ENCODE measurements at places on chromosomes 6 and 20.

GRCh38 chr20:61830241-61830930, 235.3 kb downstream of the TAF4 start:
- DNase-seq: no peak

DNA sequence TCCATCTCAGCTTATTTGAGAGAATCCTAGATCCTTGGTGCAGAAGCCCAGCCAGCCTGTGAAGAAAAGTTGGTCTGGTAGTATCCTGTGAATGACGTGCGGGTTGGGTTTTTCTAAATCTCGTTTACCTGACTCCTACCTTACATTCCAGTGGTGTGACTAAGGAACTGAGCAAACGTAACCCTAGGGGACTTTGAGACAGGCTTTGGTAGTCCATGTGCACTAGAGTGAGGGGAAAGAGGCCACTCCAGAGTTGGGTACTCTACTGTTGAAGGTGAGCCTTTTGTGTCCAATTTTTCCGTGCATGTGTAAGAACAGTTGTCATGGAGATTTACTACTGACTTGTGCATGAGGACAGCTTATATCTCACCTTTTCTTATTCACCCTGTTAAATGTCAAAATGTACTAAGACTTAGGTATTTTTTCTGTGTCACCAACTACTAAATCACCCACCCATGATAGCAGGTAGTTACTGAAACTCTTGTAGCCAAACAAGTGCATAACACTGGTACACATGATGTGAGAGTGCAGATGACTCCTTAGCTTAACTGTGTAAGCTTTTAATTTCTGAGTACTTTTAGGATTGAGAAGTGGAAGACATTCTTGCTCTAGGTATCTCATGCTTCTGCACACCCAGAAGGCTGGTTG, 26.3 kb upstream of the PLCG1 start:
- DNase-seq: no peak

GRCh38 chr6:75431379-75431778, 62.2 kb downstream of the FILIP1 start:
- peak; percentile 62 for DNase-seq

DNA sequence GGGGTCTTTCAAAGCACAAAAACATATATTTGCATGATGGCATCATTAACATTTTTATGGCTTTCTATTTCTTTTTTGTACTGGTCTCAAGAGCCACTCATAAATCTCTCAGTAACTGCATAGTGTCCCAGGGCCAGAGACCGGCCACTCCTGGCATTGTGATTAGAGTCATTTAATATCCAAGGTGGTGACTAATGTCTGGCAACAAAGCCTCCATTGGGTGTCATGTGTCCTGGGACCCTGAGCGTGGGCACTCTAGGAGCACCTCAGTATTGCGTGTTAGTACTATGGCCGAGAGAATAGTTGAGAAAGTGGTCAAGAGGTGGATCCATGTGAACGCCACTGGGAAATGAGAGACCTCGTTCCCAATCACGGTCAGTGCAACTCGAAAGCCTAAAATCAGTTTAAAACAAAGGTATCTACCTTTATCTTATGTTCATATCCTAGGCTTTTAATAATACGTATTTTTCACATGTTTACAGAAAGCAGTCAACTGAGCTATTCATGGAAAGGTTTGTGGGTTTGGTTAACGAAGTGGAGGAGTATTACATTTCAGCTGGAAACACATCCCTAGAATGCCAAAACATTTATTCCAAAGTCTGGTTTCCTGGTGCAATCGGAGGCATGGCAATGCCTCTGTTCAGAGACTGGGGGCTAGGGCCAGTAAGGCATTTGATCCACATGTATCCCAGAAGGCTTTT, 2.7 kb upstream of the ESR1 start:
- no peak for DNase-seq

- DNase-seq: no peak
These were observed 413 bp downstream of the PTPRA start for GRCh38 chr20:2873747-2874041.

DNA sequence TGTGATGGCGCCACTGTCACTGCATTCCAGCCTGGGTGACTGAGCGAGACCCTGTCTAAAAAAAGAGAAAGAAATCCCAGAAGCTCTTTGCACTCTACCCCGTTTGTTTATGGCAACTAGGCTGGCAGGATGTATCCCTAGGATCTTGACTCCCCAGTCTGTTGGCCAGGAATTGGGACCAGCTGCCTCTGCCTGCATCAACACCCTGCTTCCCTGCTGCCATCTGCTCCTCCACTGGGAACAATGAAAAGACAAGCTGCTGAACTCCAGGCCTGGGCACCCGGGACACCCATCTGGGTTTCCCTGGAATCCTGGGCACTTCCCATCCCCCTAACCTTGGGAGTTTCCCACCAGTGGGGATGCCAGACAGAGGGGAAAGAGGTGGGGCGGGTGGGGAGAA, 64.9 kb downstream of the CPNE5 start:
- DNase-seq: no peak

- DNase-seq: no peak
These were observed 154.7 kb upstream of the RIN2 start for GRCh38 chr20:19603376-19603750.

- DNase-seq: peak; percentile 95
These were observed 11.5 kb downstream of the SDC4 start for GRCh38 chr20:45336530-45337366.

DNA sequence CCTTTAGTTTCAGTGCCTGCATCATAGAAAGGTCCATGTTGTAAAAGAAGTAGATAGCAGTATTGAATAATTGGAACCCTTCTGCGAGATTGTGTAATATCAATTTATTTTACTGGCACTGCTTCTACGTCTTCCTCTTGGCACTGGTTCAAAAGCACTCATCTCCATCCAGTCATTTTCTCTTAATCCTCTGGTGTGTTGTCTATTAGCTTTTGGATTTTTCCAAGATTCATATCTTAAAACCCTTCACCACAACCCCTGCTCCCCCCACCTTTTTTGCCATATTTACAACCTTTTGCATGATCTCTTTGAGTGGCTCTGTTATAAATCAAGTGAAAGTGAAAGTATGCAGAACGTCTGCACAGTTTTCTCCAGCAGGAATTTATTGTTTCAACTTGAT, 76.6 kb upstream of the HSF2 start:
- peak; percentile 36 for DNase-seq

GRCh38 chr20:33851842-33852466, 40.8 kb downstream of the CHMP4B start:
- no peak for DNase-seq

- DNase-seq: no peak
These were observed 80.2 kb downstream of the GRM4 start for GRCh38 chr6:34065466-34066217.

GRCh38 chr20:39298121-39298520, 336.0 kb downstream of the DHX35 start:
- DNase-seq: no peak

- DNase-seq: peak; percentile 20
These were observed 177.9 kb upstream of the ZNF184 start for GRCh38 chr6:27650620-27651370.

DNA sequence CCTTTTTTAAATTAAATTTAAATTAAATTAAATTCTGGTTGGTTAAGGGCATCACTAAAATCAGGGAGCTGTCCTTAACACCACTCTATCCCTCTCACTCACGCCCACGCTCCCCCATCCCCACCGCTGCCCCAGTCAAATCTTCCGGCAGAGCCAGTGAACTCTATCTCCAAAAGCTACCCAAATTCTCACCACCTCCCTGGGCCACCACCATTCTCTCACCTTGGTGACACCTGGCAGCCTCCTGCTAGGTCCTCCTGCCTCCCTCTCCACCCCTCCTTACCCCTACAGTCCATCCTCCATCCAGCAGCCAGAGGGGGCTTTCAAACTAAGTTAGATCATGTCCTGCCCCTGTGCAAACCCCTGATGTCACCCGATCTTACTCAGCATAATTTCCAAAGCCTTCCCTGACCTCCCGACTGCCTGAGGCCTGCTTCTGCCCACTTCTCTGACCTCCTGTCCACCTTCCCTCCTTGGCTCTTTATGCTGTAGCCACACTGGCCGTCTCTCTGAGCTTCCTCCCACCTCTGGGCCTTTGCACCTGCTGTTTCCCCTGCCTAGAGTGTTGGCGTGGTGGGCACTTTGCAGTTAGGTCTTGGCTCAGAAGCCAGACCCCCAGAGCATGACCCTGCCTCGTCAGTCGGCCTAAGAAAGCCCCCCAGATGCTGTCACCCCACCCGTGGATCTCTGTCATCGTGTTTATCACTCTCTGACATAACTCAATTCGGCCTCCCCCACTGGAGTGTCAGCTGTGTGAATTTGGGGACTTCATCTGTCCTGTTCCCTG, 24.7 kb downstream of the PTGIS start:
- no peak for DNase-seq

GRCh38 chr20:57559289-57559634, 1.6 kb upstream of the PCK1 start:
- no peak for DNase-seq

DNA sequence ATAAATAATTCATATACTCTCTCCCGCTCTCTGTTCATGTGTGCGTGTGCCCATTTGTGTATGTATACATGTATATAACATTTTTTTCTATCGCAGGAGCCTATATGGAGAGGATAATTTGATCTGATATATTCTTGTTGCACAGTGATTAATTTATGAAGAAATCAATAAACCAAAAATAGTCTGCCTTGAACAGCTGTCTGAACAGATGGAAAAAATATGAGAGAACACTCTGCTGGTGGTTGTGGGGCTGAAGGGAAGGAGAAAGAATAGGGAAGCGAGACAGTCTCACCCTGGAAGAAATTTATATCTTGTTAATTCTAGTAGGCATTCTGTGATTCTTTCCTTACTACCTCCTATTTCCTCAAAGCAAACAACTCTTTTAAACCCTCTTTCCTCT, 96.6 kb upstream of the B3GAT2 start:
- DNase-seq: no peak

- no peak for DNase-seq
These were observed 238.9 kb downstream of the TBC1D7 start for GRCh38 chr6:13089296-13089994.

GRCh38 chr6:164108869-164109769, 694.6 kb downstream of the QKI start:
- DNase-seq: peak; percentile 1

DNA sequence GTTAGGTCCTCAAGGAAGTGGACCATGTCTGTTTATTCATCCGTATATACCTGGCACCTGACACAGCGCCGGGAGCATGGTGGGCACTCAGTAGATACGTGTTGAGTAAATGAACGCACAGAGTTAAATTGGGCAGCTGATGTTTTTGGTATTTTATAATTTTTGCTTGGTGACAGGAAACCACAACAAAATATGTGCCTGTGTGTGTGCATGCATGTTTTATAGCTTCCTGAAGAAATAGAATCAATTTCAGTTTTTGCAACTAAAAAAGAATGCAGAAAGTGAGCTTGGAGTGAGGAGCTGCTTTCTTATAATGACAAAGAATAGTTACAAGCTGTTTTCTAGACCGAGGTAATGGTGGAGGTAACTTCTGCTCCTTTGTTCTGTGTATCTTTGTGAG, 91.4 kb downstream of the PLCB4 start:
- DNase-seq: peak; percentile 53

DNA sequence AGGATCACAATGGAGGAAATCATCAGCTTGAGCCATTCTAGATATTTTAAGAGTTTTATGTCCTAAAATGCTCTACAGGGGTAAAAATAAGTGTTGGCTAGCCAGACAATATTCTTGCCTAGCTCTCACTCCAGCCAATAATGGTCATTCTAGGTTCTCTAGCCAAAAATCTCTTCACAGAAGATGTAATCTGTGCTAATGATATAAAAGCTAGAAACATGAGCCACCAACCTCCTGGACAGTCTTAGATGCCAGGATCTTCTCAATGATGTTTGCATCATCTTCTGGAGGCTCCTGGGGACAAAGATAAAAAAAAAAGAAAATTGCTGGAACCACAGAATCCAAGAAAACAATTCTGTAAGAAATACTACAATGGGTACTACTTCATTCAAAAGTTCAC, 119.1 kb downstream of the CHD6 start:
- DNase-seq: peak; percentile 82

DNA sequence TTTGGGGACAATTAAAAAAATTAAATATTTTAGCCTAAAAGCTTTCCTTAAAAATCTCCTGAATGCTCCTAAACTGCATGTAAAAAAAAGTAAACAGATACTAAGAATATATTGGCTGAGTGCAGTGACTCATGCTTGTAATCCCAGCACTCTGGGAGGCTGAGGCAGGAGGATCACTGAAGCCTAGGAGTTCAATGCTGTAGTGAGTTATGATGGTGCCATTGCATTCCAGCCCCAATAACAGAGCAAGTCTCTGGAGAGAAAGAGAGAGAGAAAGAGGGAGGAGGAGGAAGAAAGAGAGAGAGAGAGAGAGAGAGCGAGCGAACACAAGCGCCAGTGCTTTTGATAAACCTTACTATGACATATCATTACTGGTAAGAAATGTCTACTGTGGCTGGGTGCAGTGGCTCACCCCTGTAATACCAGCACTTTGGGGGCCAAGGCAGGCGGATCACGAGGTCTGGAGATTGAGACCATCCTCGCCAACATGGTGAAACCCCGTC, 58.8 kb downstream of the FKBP5 start:
- peak; percentile 23 for DNase-seq

- peak; percentile 99 for DNase-seq
These were observed 163.2 kb downstream of the PDE7B start for GRCh38 chr6:136014454-136015437.

GRCh38 chr20:7144464-7144863, 377.0 kb downstream of the BMP2 start:
- DNase-seq: no peak

GRCh38 chr6:113629256-113629655, 227.9 kb upstream of the MARCKS start:
- DNase-seq: no peak

- DNase-seq: peak; percentile 74
These were observed 106.0 kb upstream of the TNFAIP3 start for GRCh38 chr6:137761072-137761471.

GRCh38 chr6:153000243-153000642, 2.3 kb downstream of the MTRF1L start:
- DNase-seq: no peak

- no peak for DNase-seq
These were observed 404.4 kb downstream of the BMP2 start for GRCh38 chr20:7171911-7172310.

DNA sequence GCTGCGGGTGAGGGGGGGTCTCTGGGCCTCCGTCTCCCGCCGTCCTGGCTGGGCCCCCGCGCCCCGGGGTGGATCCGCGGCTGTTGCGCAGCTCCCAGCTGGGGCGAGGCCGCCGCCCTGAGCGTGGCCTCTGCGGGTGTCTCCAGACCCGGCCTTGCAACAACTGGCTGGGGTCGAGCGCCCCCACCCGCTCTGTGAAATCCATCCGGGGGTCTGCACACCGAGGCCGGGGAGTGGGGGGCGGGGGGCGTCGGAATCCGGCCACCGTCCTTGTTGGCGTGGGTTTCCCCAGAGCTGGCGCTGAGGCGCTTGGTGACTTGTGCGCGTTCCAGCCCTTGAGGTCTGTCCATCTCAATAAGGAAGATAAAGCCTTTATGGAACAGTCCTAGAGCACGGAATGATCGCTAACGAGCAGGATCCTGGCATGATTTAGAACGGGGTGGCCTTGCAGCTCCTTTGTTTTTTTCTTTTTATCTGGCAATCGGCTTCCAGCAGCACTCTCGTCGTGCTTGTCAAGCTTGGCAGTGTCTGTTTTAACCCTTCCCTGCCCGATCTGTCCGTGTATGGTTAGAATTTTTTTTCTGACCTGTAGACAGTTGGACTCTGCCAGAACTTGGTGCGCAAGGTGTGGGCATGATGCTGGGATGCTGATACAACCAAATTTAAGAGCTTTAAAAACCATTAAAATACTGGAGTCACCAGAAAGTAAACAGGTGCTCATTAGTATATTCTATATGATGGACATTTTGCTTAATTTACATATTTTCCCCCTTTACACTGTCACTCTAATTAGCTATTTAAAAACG, 675 bp downstream of the DSTN start:
- DNase-seq: peak; percentile 66
